ENCODE measurements at places on chromosomes 16 and 17.

DNA sequence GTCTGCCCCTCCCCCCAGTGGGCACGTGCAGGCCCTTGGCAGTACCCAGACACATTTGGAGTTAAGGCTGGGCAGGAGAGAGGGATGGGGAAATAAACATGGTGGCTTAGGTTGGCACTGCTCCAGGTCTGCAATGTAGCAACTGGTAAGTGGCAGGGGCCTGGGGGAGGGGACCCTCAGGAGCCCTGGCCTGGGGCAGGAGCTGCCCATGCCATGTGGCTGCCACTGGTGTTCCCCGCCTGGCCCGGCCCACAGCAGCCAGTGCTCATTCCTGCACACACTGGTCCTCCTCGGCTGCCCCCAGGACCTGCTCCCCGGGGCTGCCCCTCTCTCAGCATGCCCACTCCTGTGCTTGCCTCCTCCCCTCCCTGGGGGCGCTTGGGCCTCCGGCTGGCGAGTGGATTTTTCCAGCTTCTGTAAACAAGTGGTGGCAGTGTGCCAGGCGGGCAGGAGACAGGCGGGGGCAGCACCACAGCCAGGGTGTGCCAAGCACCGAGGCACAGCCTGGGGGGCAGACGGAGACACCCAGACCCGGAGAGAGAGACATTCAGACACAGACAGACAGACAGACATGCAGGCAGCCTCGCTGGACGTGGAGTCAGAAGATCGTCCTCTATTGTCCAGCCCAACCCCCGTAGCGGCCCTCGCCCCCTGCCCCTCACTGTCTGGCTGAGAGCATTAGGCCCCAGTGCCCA lies 9.4 kb downstream of the THRA start:
- DNase-seq, result peak; percentile 87

GRCh38 chr17:46942441-46943217 lies 19.7 kb downstream of the GOSR2 start:
- DNase-seq, result peak; percentile 89

DNA sequence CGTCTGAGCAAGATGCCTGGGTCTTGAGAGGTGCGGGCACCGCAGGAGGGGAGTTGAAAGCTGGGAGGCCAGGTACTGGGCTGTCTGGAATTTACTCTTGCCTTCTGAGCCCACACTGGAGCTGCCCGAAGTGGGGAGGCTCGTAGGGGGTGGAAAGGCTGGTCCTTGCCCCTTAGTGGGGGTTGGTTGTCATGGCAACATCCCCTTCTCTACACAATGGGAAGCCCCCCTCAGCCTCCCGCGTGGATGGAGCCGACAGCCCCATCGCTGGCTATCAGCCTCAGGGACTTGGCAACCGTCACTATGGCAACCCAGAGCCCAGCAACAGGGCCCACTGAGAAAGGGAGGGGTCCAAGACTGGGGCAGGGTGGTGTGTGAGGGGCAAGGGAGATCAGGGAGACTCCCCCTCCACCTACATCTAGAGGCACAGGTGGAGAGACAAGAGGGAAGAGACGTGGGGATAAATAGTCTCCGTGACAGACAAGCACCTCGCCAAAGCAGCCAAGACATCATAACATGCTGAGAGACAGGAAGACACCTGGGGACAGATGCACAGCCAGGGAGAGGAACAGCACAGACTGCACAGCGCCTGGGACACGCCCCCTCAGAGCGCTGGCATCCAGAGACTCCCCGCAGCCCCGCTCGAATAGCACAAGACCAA lies 5.3 kb upstream of the DNAH2 start:
- DNase-seq, result no peak

DNA sequence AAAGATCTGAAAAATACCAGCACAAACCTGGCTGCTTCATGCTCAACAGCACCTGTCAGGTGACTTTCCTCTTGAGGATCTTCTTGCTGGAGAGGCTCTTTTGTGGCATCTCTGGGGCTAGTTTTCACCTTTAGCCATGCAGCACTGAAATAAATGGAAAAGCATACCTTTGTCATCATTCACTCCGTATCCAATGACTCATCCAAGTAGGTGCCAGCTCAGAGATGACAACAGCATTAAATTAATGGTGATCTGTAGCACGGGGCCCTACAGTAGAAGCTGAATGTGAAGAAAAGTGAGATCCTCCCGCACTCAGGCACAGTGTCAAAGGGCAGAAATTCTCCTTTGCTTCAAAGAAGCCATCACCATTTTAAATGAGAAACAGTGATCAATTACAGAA lies 32.2 kb downstream of the KIAA0753 start:
- DNase-seq, result no peak

GRCh38 chr17:82909322-82909904 lies 69.6 kb upstream of the ZNF750 start:
- DNase-seq, result no peak

- peak; percentile 82 for DNase-seq
These were observed at the start of the genes ARSG and SLC16A6 for GRCh38 chr17:68290955-68291835. Gene ARSG, plus strand, starts transcription at chr17:68291495. Its CDS starts 15,999 bp downstream, at chr17:68307494. Gene SLC16A6, minus strand, starts transcription at chr17:68291127. Its CDS starts 12,807 bp downstream, at chr17:68278320.

GRCh38 chr16:46922239-46922638 lies 38.1 kb downstream of the GPT2 start:
- peak; percentile 26 for DNase-seq

DNA sequence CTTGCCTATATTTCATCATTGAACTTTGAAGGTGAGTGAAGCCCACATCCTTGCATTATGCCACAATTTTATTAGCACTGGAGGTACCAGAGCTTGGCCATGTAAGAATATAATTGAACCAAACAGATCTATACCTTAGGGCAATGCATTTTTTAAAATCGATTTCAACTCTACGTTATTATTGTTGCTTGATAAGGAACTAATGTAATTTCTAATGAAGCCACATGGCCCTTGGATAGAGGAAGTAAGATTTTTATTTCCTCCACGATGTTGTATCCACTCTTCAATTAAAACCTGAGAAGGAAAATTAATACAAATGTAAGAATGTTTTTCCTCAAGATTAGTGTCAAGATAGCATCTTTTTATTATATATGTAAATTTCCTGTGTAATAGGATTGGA lies 370.0 kb upstream of the EEF2KMT start:
- DNase-seq, result no peak

DNA sequence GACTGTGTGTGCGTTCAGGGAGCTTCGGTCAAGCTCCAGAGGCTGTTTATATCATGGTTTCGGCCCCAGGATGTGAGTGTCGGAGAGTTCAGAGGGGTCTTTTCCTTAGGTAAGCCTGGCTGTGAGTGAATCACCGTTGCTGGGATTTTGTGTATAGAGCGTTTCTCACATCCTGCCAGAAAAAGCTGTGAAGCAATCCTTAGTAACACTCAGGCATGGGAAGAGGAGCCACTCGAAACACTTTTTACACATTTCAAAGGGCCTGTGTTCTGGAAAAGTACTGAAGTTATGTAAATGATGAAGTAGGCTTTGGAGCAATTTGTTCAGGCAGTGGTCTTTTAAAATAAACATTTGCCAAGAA lies 662 bp downstream of the PGS1 start:
- DNase-seq, result no peak

DNA sequence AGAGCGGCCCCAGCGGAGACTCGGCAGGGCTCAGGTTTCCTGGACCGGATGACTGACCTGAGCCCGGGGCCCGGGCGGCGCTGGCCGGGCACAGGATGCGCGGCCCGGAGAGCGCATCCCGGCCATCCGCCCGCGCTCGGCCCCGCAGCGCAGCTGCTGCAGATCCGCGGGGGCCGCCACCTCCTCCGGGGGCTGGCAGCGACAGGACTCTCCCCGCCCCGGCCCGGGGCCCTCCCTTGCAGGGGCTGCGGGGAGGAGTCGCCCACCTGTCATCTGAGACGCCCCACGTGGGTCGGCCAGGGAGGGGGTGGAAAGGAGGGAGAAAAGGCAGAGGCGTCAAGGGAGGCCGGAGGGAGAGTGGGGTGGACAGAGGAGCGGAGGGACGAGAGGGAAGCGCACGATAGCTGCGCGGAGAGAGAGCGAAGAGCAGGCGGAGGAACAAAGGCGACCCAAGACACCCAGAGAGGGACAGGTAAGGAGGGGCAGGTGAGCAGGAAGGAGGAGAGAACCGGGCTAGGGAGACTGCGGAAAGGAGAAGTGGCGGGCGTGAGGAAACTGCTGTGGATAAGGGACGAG lies 471 bp upstream of the PRKAR1A start:
- peak; percentile 83 for DNase-seq

DNA sequence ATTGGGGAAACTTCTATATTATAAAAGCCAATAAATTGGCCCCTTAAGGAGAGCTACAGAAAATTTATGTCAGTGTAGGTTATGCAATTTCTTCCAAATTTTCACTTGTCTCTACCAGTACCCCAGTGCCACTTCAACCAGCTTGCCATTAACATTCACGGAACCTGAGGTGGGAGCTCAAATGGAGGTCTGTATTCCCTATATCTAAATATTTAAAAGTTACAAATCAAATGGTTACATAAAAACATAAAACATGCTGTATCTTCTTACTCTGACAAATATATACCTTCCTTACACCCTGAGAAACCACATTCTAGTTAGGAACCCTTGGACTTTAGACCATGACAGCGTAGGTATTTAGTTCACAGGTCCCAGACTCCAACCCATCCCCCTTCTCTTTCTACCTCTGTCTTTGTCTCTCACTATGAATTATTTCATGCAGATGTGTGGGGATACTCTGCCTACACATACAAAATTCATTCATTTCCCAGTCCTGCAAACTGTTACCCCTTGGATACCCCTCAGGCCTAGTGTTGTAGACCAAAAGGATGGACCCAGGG lies 127.8 kb upstream of the PMFBP1 start:
- no peak for DNase-seq

Measured in right cardiac atrium (tissue), 5 donors.